Stimulated activated naive CD4-positive, alpha-beta T cell treated with Interleukin-2 at 50 U/mL for 16 hours (primary cell): ENCODE measurements at places on chromosomes 3 and 15.
A peak's percentile ranks its signal among the peaks of the same experiment; 100 is the strongest.

- no peak for DNase-seq
Observed at GRCh38 chr15:86001200-86001599, 78.5 kb upstream of the AGBL1 start.

DNA sequence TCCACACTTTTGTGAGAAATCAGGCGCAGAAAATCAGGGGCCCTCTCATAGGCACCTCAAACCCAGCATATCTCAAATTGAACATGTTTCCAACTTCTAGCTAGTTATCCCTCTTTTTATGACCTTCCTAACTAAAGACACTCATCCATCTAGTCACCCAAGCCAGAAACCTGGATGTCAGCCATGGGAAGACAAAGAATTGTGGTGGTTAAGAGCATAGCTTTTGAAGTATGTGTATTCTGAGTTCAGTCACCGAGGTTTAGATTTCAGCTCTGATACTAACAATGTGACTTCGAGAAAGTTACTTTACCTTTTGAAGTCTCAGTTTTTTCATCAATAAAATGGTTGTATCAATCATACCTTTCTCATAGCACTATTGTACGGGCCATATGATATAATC lies 495.5 kb downstream of the NLGN1 start:
- DNase-seq: no peak

DNA sequence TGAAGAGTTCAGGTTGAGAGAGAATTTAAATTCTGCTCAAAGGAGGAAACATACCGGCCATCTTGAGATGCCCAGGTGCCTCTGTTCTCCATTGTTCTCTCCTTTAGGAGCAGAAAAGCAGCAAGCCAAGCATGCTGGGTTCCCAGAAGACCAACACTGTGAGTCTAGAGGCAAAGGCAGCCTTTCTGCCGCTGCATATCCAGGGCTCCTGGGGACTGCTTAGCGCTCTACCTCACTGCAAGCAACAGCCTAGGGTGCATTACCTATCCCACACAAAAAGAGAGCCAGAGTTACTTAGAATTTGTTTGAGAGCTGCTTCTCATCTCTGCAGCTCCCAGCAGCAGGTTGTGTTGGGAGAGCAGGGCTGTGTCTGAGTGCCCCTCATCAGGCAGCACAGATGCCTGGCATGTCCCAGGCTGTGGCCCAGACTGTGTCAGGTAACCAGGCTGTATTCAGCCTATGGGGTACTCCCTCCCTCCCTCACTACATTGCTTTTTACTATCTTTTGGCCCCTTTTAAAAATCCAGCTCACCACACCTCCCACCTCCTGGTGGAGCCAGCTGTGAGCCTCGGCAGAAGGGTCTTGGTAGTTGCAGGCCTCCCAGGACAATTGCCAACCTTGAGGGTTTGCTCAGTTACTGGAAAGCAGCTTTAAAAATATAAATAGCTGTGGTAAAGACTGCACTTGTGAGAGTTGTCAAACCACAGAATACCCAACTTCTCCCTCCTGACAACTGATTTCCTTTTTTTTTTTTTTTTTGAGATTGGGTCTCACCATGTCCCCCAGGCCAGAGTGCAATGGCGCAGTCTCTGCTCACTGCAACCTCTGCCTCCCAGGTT lies 30.2 kb downstream of the BCL2L10 start:
- DNase-seq: no peak

- DNase-seq: no peak
Observed at GRCh38 chr15:34355241-34355640, 11.8 kb downstream of the LPCAT4 start.

DNA sequence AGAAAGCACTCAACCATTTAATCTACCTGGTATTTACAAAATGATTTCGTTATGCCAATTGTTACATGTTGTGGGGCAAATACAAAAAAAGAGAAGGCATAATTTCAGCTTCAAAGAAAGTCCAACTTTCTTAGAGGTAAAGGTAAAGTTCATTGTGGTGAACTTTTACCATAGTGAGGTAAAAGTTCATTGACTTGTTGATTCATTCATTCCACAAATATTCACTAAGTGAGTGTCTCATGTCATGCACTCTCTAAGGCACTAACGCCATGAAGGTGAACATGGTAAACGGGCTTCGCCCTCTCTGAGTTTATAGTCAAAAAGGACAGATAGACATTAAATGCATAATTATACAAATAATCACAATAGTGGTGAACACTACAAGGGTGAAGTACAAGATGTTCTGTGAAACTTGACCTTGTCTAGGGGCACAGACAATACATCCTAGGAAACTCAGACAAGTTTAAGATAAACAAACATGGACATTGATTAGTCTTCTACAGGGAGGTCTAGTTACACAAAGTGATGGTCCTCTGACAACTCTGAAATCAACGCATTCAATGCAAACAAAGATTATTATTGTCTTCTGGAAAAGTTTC lies 378.6 kb downstream of the MAGI1 start:
- DNase-seq: no peak

- DNase-seq: no peak
Observed at GRCh38 chr15:71804226-71804625, 6.1 kb upstream of the NR2E3 start.

GRCh38 chr3:197775317-197775716 lies 15.7 kb upstream of the LRCH3 start:
- no peak for DNase-seq

DNA sequence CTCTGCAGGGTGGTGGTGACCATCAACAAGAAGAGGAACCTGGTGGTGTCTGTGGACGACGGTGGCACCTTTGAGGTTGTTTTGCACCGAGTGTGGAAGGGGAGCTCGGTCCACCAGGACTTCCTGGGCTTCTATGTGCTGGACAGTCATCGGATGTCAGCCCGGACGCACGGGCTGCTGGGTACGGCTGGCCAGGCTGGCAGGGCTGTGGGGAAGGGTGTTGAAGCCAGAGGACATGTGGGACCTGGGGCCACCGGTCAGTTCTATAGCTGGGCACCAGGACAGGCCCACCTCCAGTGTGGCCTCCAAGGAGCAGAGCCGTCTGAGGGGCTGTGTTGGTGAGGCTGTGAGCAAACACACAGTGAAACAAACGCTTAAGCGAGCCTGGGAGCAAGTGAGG lies 3.9 kb upstream of the ITIH3 start:
- DNase-seq: no peak

DNA sequence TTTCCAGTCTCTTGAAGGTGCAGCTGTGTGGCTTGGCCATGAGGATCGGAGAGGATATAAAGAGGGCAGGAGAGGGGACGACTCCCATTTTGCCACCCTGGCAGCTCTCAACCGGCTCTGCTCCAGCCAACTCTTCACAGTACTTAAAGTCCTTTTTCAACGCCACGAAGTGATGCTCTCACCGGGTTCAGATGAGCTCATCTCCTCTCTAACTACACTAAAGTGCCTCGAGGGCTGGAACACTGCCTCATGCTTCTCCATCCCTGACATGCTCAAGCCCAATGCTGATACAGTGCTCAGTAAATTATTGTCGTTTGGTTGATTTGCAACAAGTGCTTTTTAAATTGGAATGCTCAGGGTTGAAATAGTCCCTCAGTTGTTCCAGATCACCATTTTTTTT lies 97.8 kb downstream of the GTPBP8 start:
- DNase-seq: no peak

GRCh38 chr3:35921718-35922117 lies 282.4 kb downstream of the ARPP21 start:
- DNase-seq: no peak

DNA sequence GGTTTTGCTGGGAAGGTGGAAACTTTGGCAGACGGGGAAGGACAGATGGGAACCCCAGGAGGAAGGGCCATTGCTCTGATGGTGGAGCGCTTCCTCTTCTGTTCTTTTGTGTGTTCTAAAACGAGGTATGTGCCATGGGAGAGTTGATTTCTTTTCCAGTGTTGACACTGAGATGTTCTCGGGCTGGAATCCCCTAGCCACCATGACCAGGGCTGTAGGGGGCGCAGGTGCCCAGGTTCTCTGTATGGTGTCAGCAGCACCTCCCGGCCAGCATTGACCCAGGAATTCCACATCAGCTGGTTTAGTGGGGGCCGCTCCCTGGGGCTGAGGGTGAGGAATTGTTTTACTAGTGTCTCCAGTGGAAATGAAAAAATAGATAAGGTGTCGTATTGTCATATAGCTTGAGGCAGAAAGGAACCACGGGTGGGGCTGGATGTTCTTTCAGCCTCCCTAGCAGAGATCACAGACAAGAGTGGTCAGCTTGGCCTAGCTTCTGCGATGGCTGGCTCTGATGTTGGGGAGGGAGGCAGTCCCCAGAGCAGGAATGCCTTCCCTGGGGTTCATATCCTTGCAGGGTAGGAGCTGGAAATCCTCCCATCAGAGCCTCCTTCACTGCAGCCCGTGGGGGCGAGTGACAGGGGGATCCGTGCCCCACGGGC lies 34.2 kb upstream of the ACAD9 start:
- DNase-seq: no peak

DNA sequence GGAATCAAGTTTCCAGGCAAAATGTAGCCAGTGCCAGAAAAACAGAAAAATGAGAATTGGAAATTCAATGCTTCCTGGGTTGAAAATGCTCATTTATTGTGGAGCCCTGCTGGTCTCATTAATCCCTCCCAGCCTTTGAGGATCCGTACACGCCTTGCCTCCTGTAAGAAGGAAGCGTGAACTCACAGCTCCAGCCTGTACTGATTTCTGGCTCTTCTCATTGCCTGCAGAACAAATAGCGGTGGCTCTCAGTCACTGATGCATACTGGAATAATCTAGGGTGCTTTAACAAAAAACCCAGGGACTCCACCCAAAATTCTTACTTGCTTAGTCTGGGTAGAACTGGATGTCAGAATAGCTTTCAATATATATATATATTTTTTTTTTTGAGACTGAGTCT lies 29.3 kb upstream of the SLC24A5 start:
- no peak for DNase-seq

DNA sequence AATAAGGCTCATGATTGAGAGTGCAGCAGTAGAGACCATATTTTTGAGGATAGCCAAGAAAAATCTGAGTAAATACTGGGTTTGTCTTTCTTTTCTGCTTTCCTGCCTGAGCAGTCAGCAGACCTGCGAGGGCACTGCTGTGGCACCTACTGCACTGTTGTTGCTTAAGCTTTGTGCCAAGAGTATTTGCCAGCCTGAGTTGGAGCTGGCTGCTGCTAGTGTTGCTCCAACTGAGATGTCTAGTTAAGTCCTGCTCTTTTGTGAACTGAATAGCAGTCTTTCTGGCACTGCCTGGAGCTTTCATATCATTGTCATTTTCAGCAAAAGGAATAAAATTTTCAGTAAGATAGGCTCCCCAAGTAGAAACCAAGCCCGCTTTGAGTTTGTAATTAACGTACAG lies 214.5 kb upstream of the P2RY1 start:
- no peak for DNase-seq

- no peak for DNase-seq
Observed at GRCh38 chr3:64798316-64798715, 110.5 kb upstream of the ADAMTS9 start.

DNA sequence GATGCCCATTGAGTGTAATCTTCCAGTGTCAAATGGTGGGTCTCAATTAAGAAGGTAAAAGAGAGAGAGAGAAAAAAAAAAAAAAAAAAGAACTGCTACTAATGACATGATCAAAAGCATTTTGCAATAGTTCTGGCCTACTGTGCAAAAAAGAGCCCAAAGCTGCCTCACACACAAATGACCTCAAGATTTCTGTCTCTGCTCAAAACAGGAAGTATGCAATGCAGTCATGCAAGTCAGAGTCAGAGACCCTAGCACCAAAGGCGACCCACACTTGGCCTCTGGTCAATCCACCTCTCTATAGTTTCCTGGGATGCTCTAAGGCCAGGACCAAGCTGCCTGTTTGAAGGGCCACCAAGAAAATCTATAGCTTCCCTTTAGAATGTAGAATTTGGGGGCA lies 323.5 kb downstream of the VPS13C start:
- no peak for DNase-seq

DNA sequence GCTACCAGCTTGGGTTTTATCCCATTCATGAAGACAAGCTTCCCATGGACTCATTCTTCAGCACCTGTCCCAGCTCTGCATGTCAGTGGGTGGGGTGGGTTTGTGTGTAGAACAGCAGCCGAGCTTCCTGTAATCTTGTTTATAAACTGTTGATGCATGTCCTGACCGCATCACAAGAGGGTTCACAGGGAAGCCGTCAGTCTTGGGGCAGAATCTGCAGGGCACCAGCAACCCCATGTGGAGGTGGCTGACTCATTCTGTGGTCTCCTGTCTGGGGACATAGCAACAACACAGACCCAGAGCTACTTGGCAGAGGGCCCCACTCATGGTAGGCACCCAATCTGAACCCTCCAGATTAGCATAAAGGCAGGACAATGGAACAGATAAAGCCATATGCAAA lies 35.6 kb downstream of the DAPK2 start:
- DNase-seq: peak; percentile 88

GRCh38 chr3:101888653-101889052 lies 39.3 kb downstream of the NFKBIZ start:
- no peak for DNase-seq

DNA sequence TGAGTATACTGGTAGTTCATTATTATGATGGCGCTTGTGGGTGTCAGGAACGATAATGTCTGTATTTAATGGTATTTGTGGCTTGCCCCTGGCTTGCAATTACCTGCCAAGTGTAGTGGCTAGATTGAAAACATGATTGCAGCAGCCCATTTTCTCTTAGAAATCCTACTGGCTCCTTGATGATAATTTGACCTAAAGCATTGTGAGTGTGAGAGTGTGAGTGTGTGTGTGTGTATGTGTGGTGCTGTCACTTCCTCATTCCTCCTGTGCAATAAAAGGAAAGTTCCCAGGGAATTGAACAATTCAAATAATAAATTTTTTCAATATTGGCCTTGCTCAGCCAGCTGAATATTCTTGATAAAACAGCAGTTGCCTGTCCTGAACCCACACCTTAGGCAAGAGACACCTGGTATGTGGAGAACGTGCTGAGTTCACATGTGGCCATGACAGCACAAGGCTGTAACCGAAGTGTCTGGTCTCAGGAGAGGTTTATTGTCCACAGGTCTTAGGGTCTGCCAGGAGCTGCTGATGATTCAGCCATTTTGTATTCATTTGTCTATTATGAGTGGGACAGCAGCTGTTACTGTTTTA lies 193.3 kb downstream of the CD47 start:
- no peak for DNase-seq

- peak; percentile 16 for DNase-seq
Observed at GRCh38 chr3:43691120-43691995, 620 bp downstream of the ABHD5 start.

DNA sequence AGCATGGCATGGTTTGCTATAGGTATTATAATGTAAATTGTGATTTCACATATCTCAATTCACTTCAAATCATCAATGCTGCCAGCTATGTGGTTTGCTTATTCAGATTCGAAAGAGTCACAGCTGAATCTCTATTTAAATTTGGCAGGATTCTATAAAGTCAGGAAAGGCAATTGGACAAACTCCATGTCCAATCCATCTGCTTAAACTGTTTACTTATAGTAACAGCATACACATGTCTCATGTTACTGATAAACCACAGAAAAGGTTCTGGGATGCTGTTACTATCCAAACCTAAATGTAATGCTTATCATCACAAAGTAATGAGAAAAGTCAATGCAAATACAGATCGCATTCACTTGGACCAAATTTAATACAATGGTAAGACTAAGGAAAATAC lies 229.7 kb downstream of the ISL2 start:
- DNase-seq: no peak

GRCh38 chr15:71083349-71083748 lies 31.9 kb upstream of the THSD4 start:
- DNase-seq: no peak
